ENCODE measurements at places on chromosomes 7 and 10.

DNA sequence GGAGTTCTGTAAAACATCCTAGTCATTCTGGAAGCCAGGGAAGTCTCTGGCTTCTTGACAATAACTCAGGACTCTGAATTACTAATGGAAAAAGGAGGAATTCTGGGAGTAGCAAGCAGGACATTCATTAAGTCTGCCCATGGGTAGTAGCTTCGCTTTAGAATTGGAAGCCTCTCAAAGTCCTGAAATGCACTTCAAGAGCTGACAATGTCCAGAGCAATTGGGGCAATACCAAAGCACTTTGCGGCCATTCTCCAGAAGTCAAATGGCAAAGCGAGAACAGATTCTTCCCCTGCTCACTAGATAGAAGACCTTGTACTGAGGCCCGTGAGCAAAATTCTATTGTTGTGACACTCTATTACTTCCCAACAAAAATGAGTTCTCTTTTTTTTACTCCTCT, 150.3 kb upstream of the FRMD4A start:
- no peak for DNase-seq

GRCh38 chr7:150341263-150342120, at the start of gene RARRES2:
Gene RARRES2 (minus strand): TSS chr7:150341629. CDS start chr7:150340609, 1,020 bp downstream.
- no peak for DNase-seq

- DNase-seq: no peak
Observed at GRCh38 chr10:75703191-75703854, 271.9 kb downstream of the LRMDA start.

- DNase-seq: no peak
Observed at GRCh38 chr7:28291559-28291958, 111.0 kb upstream of the JAZF1 start.

- DNase-seq: no peak
Observed at GRCh38 chr7:86833360-86833759, 189.7 kb downstream of the GRM3 start.

GRCh38 chr7:105713488-105714465, 132.5 kb upstream of the EFCAB10 start:
- peak; percentile 54 for DNase-seq

- no peak for DNase-seq
Observed at GRCh38 chr7:83835424-83835823, 186.5 kb upstream of the SEMA3E start.

DNA sequence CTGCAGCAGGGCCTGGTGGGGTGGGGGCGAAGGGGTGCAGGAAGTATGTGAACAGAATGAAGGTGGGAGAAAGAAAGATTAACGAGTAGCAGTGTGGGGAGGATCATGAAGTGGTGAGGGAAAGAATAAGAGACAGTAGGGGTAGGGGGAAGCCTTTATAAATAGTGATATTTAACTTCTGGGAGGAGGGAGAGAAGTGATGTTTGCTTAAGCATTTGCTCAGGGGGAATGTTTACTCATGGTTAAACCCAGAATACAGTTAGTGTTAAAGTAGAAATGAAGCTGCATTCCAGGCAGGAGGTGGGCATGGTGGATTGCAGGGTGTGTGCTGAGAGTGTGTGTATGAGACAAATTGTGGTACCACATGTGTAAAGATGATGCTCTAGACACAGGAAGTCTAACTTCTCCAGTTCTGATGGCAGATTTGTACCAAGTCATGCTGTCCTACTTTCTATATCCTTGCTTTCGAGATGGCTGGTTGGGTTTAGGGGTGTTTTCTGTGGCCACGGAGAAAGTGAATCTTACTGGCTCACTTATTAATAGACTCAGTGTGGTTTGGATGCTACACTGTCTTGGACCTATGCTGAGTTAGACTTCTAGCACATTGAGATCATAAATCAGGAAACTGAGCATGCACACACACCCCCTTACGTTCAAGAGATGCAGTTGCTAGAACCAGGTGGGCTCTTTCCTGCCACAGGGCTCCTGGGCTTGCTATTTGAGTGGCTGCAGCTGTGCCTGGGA, 10.6 kb upstream of the DNMBP start:
- DNase-seq: no peak

- no peak for DNase-seq
Observed at GRCh38 chr7:102283477-102284189, 3.0 kb upstream of the SH2B2 start.

- DNase-seq: no peak
Observed at GRCh38 chr10:36332926-36333325, 690.8 kb upstream of the FZD8 start.

- no peak for DNase-seq
Observed at GRCh38 chr10:128541926-128542475, 415.8 kb upstream of the MKI67 start.

DNA sequence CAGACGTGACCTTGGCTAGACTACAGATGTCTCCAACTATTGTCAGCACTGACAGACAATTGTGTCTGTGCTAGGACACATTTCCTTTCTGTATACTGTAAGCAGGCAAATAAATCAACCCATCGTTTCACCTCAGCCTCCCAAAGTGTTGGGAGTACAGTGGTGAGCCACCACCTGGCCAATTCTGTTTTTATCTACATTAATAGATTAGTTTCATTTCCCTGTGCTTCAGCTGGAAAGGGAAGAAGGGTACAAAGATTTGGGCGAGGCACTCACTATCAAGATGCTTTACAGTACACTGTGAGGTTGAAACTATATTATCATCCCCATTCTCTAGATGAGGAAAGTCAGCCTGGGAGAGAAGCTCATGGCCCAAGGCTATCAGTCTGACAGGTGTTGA, 21.9 kb downstream of the SFR1 start:
- no peak for DNase-seq

DNA sequence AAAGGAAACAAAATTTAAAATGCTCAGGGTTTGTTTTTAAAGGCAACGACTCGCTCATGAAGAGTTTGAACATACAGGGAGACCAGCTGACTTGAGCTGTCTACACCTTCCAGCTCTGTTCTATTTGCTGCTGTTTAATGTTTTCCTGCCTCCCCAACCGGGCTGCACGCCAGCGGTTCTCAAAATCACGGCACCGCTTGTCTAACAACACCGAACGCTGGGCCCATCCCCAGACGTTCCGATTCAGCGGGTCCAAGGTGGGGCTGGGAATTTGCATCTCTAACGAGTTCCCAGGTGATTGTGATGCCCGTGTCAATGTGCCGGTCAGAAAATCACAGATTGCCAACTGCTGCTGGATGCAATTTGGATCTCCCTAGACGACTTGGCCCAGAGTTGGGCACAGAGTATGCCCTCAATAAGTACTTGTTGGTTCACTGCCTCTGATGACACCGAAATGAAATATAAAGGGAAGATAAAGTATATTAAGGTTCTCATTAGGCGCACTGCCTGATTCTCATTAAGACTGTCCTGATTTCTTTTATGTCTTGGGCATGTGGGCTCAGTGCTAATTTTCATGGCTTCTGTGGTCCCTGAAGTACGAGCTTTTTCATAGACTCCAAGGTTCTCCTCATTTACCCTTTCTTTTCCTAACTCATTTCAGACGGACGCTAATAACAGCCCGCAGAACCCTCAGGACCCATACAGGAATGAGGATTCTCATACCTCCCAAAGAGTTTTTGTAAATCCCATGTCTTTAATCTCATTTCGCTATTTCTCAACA, 28.5 kb downstream of the CELF2 start:
- no peak for DNase-seq

- DNase-seq: peak; percentile 54
Observed at GRCh38 chr7:136303162-136303561, 326.0 kb upstream of the MTPN start.

GRCh38 chr7:102891693-102892261, 21.0 kb upstream of the LRRC17 start:
- peak; percentile 84 for DNase-seq

- no peak for DNase-seq
Observed at GRCh38 chr10:42304341-42304740, 334.0 kb downstream of the ZNF33B start.

GRCh38 chr7:57211428-57212100, 79.3 kb upstream of the ZNF479 start:
- DNase-seq: no peak

- DNase-seq: no peak
Observed at GRCh38 chr10:52187521-52188258, 126.4 kb upstream of the DKK1 start.

DNA sequence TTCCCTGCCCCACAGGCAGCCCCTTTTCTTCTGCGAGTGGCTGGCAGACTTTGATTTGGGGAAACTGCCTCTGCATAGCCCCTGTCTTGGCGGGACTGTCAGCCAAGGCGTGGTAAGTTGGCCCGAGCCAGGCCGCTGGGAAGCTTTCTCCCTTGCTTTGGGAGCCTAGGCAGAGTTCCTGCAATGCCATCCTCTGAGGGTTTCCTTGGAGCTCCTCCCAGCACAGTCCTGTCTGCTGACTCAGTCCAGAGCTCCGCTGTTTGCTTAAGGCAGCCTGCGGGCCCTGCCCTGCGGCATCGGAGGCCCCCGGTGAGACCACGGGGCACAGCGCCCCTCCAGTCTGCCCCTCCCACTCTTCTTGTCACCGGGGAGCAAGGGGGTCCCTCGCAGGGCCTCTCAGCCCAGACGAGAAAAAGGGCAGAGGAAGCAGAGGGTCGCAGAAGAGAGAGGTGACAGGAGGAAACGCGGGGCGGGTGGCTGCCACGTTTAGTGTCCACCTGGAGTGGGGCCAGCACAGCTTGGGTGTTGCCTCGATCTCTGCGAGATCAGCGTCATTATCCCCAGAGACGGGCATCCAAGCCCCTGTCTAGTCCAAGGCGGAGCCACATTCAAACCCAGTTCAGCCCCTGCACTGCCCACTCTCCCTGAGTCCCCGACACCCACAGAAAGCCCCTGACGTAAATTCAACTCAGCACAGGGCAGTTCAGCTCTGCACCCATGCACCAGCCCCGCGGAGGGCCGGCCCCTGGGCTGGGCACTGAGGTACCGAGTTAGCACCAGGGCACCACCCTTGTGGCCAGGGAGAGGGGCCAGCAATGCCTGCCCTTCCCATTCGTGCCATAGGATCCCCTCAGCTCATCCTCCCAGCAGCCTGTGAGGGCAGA, 59.0 kb upstream of the CHST15 start:
- peak; percentile 90 for DNase-seq

DNA sequence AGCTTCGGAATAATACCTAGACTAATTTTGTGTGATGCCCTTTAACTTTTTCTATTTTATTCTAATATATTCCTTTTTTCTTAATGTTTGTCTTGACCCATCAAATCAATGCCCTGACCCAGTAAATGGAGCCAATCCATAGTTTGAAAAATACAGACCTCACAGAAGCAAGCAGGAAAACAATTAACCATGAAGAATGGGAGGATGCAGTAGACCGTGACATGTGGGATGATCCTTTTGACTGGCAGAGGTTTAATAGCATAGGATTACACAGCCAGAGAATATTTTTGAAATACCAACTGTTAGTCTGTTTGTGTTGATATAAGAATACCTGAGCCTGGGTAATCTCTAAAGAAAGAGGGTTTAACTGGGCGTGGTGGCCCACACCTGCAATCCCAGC, 142.6 kb upstream of the NEBL start:
- DNase-seq: no peak

DNA sequence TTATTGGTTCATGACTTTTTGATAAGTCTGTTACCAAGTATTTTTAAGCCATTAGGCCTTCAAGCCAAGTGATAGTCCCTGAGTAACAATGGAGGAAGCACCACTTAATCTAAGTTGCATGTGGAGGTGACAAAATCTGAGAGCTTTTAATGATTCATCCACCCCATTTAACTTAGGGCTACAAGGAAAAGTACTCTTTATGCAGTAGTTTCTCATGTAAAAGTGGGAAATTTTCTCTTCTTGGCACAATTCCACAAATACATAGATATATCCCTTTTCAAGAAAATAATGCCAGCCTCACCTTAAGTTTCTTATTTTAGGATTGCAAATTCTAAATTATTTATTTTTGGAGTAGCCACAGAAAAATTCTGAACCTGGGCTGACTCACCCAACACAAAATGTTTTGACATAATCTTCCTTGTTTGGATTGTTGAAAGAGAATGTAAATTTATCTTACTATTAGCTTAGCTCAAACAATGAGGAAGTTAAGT, 85.7 kb downstream of the SUGCT start:
- DNase-seq: peak; percentile 57

DNA sequence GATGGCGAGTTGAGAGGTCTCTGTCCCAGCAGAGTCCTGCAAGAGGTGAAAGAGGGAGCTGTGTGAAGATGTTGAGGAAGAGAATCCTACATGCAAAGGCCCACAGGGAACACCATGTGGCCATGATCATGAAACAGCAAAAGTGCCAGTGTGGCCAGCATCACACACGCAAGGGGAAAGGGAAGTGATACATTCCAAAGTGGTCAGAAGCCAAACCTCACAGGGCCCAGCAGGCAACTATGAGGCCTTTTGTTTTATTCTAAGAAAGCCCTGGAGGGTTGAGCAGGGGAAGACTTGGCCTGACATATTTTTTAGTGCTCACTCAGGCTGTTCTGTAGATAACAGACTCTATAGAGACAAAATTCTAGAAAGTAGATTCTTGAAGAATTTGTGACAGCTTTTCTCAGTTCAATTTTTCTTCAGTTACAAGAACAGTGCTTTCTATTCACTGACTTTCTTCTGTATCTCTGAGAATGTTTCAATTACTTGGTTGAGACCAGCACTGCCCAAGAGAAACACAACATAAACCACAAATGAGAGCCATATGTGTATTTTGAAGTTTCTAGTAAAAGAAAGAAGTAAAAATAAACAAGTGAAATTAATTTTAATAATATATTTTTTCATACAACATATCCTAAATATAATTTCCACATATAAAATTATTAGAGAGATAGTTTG, 82.3 kb downstream of the HTR7 start:
- peak; percentile 60 for DNase-seq

- peak; percentile 73 for DNase-seq
Observed at GRCh38 chr10:61903221-61903927, 1.9 kb downstream of the ARID5B start.

GRCh38 chr10:11106621-11107374, 89.1 kb downstream of the CELF2 start:
- DNase-seq: no peak

- DNase-seq: peak; percentile 84
Observed at GRCh38 chr7:95549818-95550529, 46.3 kb downstream of the PDK4 start.

DNA sequence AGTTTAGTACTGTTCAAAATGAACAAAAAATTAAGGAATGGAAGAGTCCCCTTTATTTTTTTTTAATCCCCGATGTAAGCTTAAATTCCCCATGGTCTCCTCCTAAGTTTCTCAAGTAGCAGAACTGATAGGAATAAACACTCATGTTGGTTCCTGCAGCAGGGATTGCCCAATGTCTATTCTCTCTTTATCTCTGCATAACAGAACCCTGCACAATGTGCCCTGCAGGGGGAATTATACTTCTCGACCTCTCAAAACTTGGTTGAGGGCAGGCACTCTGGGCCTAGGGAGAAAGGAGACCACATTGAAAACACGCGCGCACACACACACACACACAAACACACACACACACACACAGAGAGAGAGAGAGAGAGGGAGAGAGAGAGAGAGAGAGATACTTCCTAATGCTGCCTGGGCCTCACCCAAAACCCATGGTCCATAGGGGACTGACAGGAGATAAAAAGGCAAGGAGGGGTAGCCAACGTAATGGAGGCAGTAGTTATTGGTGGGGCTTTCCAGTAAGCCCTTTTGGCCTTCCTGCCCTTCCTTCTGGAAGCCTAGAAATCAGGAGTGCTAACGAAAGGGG, 22.7 kb downstream of the JAZF1 start:
- no peak for DNase-seq

- no peak for DNase-seq
Observed at GRCh38 chr7:31061185-31061584, 9.1 kb downstream of the ADCYAP1R1 start.

Data from adipocyte (in vitro differentiated cells).